ACHN (cell line): ENCODE measurements at places on chromosomes 16 and 17.

DNA sequence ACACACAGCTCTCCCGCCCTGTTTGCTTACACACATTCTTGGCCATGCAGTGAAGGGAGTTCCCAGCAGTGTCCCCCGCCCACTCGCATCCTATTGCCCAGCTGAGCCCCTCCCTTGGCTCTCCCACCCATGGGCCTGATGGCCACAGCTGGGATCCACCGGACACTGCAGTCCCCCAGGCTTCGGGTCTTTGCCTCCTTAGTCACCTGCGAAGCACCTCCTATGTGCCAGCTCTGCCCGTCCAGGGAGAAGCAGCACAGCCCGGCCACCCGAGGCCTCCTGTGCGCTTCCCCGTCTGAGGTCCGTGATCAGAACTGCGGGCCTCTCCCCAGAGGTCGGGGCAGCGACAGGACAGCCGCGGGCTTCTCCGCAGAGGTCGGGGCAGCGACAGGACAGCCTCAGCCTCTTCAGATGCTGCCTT, 136.9 kb downstream of the BANP start:
- DNase-seq: no peak

DNA sequence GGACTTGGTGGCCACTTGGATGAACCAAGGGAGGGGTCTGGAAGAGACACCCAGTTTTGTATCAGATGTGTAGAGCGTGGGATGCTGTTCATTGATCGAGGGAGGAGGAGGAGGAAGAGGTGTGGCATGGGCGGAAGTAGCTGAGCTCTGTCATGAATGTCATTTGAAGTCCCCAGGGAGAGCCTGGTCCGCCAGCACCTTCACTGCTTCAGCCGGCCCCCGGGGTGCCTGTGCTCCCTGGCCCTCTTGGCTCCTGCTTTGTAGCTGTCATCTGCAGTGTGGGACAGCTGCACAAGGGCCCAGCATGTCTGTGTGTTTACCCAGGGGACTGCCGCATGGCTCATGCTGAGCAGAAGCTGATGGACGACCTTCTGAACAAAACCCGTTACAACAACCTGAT, 75.4 kb upstream of the RBL2 start:
- no peak for DNase-seq

GRCh38 chr17:41338961-41339485, 11.6 kb downstream of the KRT33A start:
- no peak for DNase-seq

GRCh38 chr16:53048139-53048915, 4.4 kb downstream of the CHD9NB start:
- DNase-seq: no peak

GRCh38 chr17:28951991-28952975, 965 bp upstream of the PHF12 start:
- peak; percentile 99 for DNase-seq

DNA sequence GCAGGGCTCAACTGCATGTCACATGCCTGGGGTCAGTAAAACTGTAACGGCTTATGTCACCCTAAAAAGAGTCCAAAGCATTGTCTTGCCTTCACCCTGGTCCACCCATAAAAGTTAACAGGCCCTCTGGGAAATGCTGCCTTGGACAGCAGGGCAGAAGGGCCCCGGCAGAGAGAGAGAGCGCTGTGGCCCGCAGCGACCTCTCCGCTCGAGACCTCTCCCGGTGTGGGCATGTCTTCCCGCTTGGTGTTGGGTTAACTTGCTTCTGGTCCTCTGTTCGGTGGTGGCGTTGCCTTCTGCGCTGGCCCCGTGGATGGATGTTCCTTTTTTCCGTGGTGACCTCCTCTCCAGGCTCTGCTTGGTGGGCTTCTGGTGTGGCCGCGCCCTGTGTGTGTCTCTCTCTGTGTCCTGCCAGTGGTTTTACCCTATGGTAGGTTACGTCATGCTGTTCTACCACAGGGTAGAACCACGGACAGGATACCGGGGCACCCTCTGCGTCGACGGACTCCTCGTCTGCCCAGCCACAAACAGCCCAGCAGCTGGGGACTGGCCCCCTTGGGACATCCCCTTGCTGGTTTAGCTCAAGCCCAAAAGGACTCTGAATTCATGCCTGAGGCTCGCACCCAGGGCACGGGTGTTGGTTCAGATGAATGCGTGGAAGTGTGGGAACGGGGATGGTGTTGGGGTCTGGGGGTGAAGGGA, 18.3 kb upstream of the CLEC18A start:
- no peak for DNase-seq

DNA sequence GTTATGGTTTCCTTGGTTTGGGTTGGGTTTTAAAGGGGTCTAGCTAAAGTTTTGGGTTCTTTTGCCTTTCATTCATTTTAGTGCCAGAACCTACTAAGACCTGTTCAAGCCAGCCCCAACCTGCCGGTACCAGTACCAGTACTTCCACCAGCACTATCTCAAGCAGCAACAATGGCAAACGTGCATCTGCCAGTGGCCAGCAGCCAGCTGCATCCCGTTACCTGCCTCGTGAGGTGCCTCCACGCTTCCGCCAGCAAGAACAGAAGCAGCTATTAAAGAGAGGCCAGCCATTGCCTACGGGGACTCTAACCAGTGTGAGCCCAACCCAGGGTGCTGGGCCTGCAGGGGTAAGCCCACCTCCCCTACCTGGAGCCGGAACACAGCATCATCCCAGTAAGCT, 72.9 kb downstream of the TNRC6C start:
- DNase-seq: no peak

- peak; percentile 86 for DNase-seq
Measured at GRCh38 chr16:84952335-84953189, 58.8 kb downstream of the ZDHHC7 start.

- DNase-seq: peak; percentile 85
Measured at GRCh38 chr16:67917852-67918236, 13.8 kb downstream of the CTRL start.

GRCh38 chr17:10120109-10120485, 78.3 kb downstream of the GAS7 start:
- no peak for DNase-seq

GRCh38 chr17:7097940-7098339, 16.7 kb downstream of the ASGR2 start:
- DNase-seq: no peak

DNA sequence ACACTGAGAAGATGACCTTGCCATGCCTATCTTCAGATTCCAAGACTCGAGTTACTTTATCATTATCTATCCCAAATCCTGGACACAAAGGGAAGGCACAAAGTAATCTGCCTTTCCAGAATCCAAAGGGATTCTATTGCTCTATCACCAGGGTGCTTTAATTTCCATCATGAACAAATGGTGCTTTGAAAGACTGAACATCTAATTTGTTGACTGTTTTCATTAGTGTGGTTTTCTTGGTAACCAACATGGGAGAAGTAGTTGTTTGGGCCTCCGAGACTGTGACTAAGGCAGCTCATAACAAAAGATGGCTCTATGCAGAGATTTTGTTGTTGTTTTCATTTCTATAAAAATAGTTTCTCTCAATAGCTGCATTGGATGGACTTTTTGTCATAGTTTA, 441.0 kb upstream of the SOX9 start:
- no peak for DNase-seq

- DNase-seq: peak; percentile 86
Measured at GRCh38 chr16:29700253-29700987, 21.4 kb downstream of the QPRT start.
